A549 (cell line): ENCODE measurements at places on chromosomes 2 and 18. TPM values are rescaled to one million over a fixed set of nuclear protein-coding genes. Genes with fewer than 3 reads are reported as not detected.

DNA sequence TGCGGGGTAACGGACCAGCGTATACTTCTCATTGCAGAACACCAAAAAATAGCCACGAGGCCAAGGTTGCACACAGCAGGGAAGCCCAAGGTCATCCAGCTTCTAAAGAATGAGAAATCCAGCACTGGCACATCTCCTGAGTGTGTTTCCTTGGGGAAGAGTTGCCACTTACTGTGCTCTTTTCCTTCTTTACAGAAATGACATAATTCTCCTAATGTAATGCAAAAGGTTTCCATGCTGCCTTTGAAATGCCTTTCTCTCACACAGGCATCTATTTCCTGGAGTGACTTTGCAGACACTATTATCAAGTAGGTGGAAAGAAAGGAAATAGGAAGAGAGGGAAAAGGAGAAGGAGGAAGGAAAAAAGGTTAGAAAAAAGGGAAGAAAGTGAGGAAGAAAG lies 862.1 kb upstream of the CELF4 start:
- no peak for DNase-seq

GRCh38 chr2:240353086-240353798 lies 82.2 kb upstream of the GPC1 start:
- DNase-seq = no peak

- no peak for DNase-seq
Measured at GRCh38 chr18:50133526-50133925, 61.4 kb downstream of the MYO5B start.

GRCh38 chr18:8188184-8188583 lies 421.1 kb upstream of the RAB12 start:
- DNase-seq = no peak

Gene TP53I3
- 173 to 183 TPM (median 173 TPM) in 3 replicates for polyA plus RNA-seq

Gene TBR1
- polyA plus RNA-seq = 0.07 to 0.09 TPM (median 0.09 TPM) in 3 replicates

Gene TTC31
- 25.4 to 26.2 TPM (median 25.7 TPM) in 3 replicates for polyA plus RNA-seq

- DNase-seq = no peak
Measured at GRCh38 chr2:41393621-41394020, 654.2 kb upstream of the PKDCC start.

DNA sequence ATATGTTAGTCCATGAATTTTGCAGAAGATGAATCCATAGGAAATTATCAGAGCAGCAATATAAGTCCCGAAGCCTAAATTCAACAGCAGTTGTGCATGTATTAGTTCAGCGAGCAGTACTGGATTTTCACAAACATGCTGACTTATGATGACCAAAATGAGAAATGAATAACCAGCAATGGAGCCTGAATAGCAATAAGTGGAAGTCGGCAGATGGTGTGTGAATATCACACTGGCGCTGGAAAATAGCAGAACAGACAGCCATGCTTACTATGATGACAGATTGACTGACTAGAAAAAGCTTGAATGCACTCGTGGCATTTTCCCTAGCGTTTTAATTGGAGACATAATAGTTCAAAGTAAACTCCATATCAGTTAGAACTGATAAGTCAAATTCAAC lies 1114.5 kb downstream of the DSC3 start:
- DNase-seq = no peak

Gene NCL
- polyA plus RNA-seq = 745 to 805 TPM (median 766 TPM) in 3 replicates

DNA sequence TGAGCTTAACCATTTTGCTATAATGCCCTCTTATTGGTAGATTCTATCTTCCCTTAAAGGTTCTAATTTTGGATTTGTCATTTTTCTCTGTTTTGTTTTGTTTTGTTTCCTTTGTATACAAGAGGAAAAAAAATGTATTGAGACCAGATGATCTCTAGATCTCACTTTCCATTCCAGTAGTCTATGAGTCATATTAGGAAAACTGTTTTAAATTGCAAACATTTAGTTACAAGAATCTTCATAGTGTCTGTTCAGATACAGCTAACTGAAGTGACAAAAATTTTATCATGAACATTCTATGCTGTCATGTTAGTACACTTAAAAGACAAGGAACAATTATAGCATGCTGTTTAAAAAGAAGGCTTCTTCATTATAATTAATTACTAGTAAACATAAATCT lies 322.8 kb downstream of the LRRTM4 start:
- no peak for DNase-seq

Gene AGXT
- not detected in 3 replicates for polyA plus RNA-seq

Gene TTLL4
- 23.4 to 25.6 TPM (median 25.0 TPM) in 3 replicates for polyA plus RNA-seq

- DNase-seq = no peak
Measured at GRCh38 chr2:31962757-31963361, 47.9 kb downstream of the MEMO1 start.

Gene GTF2A1L
- polyA plus RNA-seq = not detected in 3 replicates
